ENCODE measurements at places on chromosomes 12 and 14. TPM values are rescaled to one million over a fixed set of nuclear protein-coding genes. Genes with fewer than 3 reads are reported as not detected.

NUMB gene
- total RNA-seq: 15.1 TPM

FAM181A gene
- total RNA-seq: not detected

TEP1 gene
- total RNA-seq: 14.8 TPM

SELPLG gene
- 2.8 TPM for total RNA-seq

CERS5 gene
- 35.9 TPM for total RNA-seq

GPR132 gene
- 0.75 TPM for total RNA-seq

MDM1 gene
- 13.4 TPM for total RNA-seq

RFX4 gene
- 0.09 TPM for total RNA-seq

LYZ gene
- total RNA-seq: 11.3 TPM

CLEC4C gene
- not detected for total RNA-seq

SVOP gene
- total RNA-seq: 0.27 TPM

OR6C2 gene
- total RNA-seq: not detected

PIWIL1 gene
- total RNA-seq: 0.13 TPM

ZDHHC17 gene
- total RNA-seq: 59.4 TPM

KRT75 gene
- not detected for total RNA-seq

TAS2R7 gene
- not detected for total RNA-seq
